Activated CD4-positive, alpha-beta T cell treated with anti-CD3 and anti-CD28 coated beads, Interleukin-2, Interleukin-4, amounts not matched to agents 100 ng/mL and 50 ng/mL, durations not matched to agents 16 hours and 8 hours (primary cell): ENCODE measurements at places on chromosomes 2 and 18.

- no peak for DNase-seq
Observed at GRCh38 chr2:10326707-10327594, 24.2 kb downstream of the HPCAL1 start.

- DNase-seq = no peak
Observed at GRCh38 chr2:127913808-127914457, 28.2 kb upstream of the AMMECR1L start.

- DNase-seq = no peak
Observed at GRCh38 chr2:222352981-222353380, 54.2 kb upstream of the PAX3 start.

DNA sequence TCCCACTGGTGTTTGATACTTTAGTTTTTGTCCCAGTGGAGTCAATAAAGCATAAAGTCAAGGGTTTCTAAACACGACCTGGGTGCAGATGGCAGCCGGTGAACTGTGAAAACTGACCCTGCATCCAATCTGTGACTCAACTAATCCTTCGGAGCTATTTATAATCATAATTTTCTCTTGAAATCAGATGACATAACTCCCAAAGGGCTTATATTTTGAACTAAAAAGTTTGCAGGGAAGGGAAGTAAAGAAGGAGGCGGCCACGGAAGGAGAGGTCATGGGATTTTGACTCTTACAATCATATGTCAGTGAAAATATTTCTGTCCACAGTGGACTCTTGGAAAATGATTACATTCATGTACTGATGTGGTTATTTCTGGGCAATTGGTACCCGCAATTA lies 178.5 kb downstream of the PDE1A start:
- DNase-seq = no peak

DNA sequence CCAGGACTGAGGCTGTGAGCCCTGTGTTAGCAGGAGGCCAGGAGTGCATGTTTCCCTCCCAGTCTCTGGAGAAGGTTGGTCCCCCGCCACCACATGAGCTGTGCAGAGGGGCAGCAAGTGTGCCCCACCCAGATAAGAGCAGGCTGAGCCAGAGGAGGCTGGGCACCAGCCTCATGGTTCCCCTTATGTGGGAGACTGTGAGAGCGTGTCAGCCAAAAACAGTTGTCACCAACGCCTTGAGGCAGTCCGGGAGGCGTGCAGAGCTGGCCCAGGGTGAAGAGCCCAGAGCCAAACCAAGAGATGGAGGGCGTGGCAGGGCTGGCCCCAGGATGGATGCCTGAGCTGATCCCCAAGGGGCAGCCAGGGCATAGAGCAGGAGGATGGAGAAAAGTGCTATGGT lies 128.7 kb upstream of the GLI2 start:
- no peak for DNase-seq

- DNase-seq = no peak
Observed at GRCh38 chr18:72869226-72870185, 1.7 kb upstream of the NETO1 start.
